Adrenal gland (tissue), 19 donors: ENCODE measurements at places on chromosomes 12 and 14. TPM values are rescaled to one million over a fixed set of nuclear protein-coding genes. Genes with fewer than 3 reads are reported as not detected.

DPY19L2 gene
- 20.6 TPM for total RNA-seq

ASIC1 gene
- total RNA-seq, result 1.1 TPM

COX8C gene
- not detected for total RNA-seq

OLR1 gene
- total RNA-seq, result 0.53 TPM

GLT8D2 gene
- total RNA-seq, result 15.1 TPM

SMIM41 gene
- not detected for total RNA-seq

PAWR gene
- 43.6 TPM for total RNA-seq

HOXC6 gene
- total RNA-seq, result 2.5 TPM

STYK1 gene
- not detected for total RNA-seq

SLCO1A2 gene
- not detected for total RNA-seq

BHLHE41 gene
- 0.33 TPM for total RNA-seq

TMCC3 gene
- total RNA-seq, result 8.5 TPM

TSPAN11 gene
- total RNA-seq, result 0.30 TPM

MYO1H gene
- total RNA-seq, result not detected

TMEM229B gene
- total RNA-seq, result 30.3 TPM

LALBA gene
- total RNA-seq, result not detected

LMO3 gene
- 5.4 TPM for total RNA-seq

TAS2R31 gene
- 28.5 TPM for total RNA-seq

KRT79 gene
- not detected for total RNA-seq

OR6C2 gene
- total RNA-seq, result not detected

PTCSC3 gene
- not detected for total RNA-seq
